ENCODE measurements at places on chromosomes 7 and 10. TPM values are rescaled to one million over a fixed set of nuclear protein-coding genes. Genes with fewer than 3 reads are reported as not detected.

The PTPRZ1 gene
- polyA plus RNA-seq: not detected

The TMEM229A gene
- polyA plus RNA-seq: not detected

The ACBD7 gene
- polyA plus RNA-seq: not detected

The TUBAL3 gene
- polyA plus RNA-seq: 10.6 TPM

The LIPM gene
- not detected for polyA plus RNA-seq

The PIK3AP1 gene
- polyA plus RNA-seq: 1.9 TPM

The CYP17A1 gene
- 1.3 TPM for polyA plus RNA-seq

The CLDN3 gene
- 1.3 TPM for polyA plus RNA-seq

The UPK3BL2 gene
- polyA plus RNA-seq: 4.0 TPM

The IL6 gene
- polyA plus RNA-seq: 8.9 TPM

The SCIN gene
- polyA plus RNA-seq: 0.23 TPM

The ZNRF2 gene
- polyA plus RNA-seq: 7.0 TPM

The H2BK1 gene
- not detected for polyA plus RNA-seq

The LIPK gene
- polyA plus RNA-seq: not detected

The ARF5 gene
- 171 TPM for polyA plus RNA-seq

The TEX36 gene
- polyA plus RNA-seq: not detected

The LEP gene
- polyA plus RNA-seq: not detected

The FBH1 gene
- polyA plus RNA-seq: 101 TPM

The IFIT1 gene
- polyA plus RNA-seq: 13.6 TPM
